ENCODE measurements at places on chromosomes 2 and 18. TPM values are rescaled to one million over a fixed set of nuclear protein-coding genes. Genes with fewer than 3 reads are reported as not detected.

DNA sequence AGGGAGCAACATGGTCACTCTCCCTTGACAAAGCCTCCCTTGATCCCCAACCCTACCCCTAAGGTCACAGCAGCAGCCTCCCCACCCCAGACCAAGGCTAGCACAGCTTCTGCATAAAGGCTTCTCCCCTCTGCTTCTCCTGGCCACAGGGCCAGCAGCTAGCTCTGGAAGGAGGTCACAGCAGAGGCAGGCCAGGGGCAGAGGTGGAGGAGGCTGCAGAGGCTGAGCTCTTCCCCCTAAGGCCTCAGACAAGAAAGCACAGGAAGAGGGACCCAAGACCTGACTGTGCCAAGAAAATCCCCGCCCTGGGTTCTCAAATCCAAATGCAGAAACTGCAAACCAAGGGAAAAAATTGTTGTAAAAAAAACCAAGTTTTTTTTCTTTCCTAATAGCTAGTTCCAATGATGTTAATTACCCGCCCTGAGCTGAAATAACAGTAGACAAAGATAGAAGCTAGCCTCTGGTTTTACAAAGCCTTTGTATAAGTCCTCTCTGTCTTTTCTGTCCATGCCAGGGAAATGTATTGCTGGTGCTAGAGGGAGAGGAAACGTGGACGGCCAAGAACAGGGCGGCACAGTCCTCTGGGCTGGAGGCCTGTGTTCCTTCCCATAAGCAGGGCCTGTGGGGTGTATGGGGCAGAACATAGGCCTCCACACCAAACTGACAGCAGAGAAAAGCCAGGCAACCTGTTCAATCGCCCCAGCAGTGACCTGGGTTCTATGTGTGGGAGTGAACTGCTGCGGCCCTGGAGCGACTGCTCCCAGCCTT, 79.5 kb downstream of the POLR1A start:
- peaks cover 3% of the 10 kb centered on the region for H3K4me1 ChIP-seq
- H3K4me3 ChIP-seq = no peak overlapping the region
- H3K36me3 ChIP-seq = peaks cover 60% of the 10 kb centered on the region
- no peak for DNase-seq
- no peaks in the 10 kb centered on the region for H3K27me3 ChIP-seq

DNA sequence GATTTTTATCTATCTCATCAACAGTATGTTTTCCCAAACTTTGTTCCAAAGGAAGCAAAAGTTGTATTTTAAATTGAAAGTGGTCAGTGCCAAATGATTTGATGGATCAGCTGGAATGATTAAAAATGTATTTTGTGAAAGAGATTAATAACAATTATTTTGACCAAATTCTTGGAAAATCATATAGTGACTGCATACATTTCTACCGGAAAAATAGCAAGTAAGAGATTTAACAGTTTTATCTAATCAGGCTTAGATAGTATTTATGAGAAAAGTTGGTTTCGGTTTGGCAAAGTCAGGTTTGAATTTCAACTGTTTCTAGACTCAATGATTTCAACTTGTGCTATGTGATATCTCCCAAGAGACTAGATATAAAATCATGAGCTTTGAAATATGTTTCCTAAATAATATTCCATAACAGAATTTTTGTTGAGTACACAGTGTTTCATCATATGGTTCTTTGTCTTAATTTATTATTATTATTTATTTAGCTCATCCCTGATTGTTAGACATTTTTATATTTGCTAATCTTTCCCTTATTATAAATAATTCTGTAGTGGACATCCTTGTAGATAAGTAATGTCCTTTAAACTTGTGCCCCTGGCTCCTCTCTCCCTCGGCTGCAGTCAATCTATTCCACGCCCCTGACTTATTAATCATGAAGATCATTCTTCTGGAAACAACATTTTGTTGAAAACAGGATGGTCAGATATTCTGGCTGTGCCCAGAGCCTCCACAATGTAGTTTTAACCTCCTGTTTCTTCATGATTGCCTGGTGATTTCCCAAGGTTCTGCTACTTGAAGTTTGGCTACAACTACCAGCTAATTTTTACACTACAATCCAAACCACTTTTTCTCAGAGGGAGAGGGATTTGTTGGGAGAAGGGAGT, 520.7 kb upstream of the TCF4 start:
- no peak overlapping the region for H3K27ac ChIP-seq
- no peak for DNase-seq
- H3K4me1 ChIP-seq = peaks cover 4% of the 10 kb centered on the region
- H3K27me3 ChIP-seq = no peaks in the 10 kb centered on the region

The RAX gene
- total RNA-seq = not detected

DNA sequence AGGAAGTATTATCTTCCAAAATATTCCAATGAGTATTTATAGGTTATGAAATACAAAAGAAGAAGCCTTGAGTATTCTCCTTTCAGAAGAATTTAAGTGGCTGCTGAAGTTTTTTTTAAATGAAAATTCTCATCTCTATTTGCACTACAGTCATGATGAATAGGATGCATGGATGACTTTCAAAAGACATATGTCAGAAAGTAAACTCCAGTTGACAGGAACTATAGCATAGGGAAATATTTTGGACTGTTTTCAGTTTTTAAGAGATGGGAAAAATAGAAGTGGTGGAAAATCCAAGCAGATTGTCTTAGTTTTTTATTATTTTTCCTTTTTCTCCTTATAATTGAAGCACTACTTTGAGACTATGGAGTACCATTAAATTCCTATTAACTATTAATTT, 825.1 kb upstream of the FSHR start:
- no peak overlapping the region for H3K27ac ChIP-seq
- H3K27me3 ChIP-seq = peaks cover 2% of the 10 kb centered on the region
- no peak for DNase-seq
- no peaks in the 10 kb centered on the region for H3K36me3 ChIP-seq
- no peaks in the 10 kb centered on the region for H3K4me1 ChIP-seq

GRCh38 chr2:138447889-138448570, 53.5 kb upstream of the SPOPL start:
- H3K27ac ChIP-seq = no peak overlapping the region
- H3K4me1 ChIP-seq = no peaks in the 10 kb centered on the region
- H3K27me3 ChIP-seq = peaks cover 2% of the 10 kb centered on the region
- no peak for DNase-seq
- no peaks in the 10 kb centered on the region for H3K36me3 ChIP-seq

The TEX44 gene
- total RNA-seq = not detected

DNA sequence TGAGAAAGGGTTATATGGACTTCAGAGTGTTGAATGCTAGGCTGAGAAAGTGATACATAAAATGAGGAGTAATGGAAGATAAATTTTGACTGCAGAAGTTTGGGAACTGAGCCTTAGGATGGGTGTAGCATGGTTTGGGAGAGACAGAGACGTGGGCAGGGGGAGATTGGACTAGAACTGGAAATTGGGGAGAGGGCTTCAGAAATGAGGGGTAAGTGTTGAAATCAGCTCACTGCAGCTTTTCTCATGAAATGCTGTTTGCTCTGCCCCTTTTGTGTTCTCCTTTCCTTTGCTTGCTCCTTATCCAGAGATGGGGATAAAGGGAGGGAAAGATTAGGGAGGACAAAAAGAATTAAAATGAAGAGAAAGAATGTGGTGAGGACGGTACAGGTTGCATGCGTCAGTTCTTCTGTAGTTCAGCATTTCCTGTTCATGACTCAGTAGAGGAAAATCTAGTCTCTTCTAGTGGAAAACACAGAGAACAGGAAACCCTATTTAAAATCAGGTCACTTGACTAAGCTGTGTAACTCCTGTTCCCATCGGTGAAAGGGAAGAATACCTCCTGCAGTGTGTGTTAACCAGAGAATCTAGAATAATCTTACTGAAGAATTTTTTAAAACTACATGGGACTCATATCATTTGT, 105.6 kb downstream of the CRIM1 start:
- no peak overlapping the region for H3K4me3 ChIP-seq
- no peaks in the 10 kb centered on the region for H3K36me3 ChIP-seq
- no peak overlapping the region for H3K27ac ChIP-seq
- DNase-seq = peak; percentile 56

- no peaks in the 10 kb centered on the region for H3K4me1 ChIP-seq
- H3K4me3 ChIP-seq = no peak overlapping the region
Observed at GRCh38 chr2:139992078-139992477, 1211.9 kb upstream of the NXPH2 start.

The LIMS3 gene
- total RNA-seq = not detected

DNA sequence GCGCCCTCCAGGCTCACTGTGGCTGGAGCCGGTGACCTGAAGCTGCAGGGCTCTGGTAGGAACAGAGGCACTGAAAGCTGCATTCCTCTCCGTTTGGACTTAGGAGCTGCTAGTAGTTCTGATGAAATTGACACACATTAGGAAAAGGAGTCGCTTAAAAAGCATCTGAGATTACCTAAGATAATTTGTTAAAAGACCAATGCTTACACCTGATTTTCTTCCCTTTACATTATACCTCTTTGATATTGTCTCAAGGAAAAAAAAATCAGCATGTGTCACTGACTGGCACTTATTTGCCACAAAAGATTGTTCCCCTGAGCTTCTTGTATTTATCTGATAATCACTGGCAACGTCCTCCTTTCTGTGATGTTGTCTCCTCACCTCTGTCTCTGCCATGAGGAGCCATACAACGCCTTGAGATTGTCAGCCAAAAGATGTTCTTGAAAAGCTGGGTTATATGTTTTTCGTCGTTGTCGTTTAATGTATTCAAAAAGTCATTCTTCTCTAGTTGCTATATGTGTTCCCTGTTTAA, 618 bp upstream of the CHN1 start:
- H3K27me3 ChIP-seq = peaks cover 68% of the 10 kb centered on the region
- no peak overlapping the region for H3K27ac ChIP-seq
- DNase-seq = no peak
- H3K36me3 ChIP-seq = no peaks in the 10 kb centered on the region
- peak overlapping the region; percentile 76 for H3K4me3 ChIP-seq

The KIAA2012 gene
- total RNA-seq = not detected

GRCh38 chr2:222442665-222443064, 18.3 kb downstream of the SGPP2 start:
- no peak overlapping the region for H3K27ac ChIP-seq
- H3K36me3 ChIP-seq = peaks cover 2% of the 10 kb centered on the region
- H3K4me3 ChIP-seq = no peak overlapping the region
- no peaks in the 10 kb centered on the region for H3K27me3 ChIP-seq

GRCh38 chr2:234029150-234029733, 21.3 kb upstream of the SPP2 start:
- DNase-seq = no peak
- no peak overlapping the region for H3K4me3 ChIP-seq
- no peak overlapping the region for H3K27ac ChIP-seq
- peaks cover 36% of the 10 kb centered on the region for H3K4me1 ChIP-seq
- peaks cover 21% of the 10 kb centered on the region for H3K27me3 ChIP-seq
- H3K36me3 ChIP-seq = peaks cover 6% of the 10 kb centered on the region

GRCh38 chr2:120496759-120497158, 150.8 kb downstream of the INHBB start:
- no peaks in the 10 kb centered on the region for H3K36me3 ChIP-seq
- H3K4me3 ChIP-seq = no peak overlapping the region
- H3K27ac ChIP-seq = no peak overlapping the region
- DNase-seq = no peak
- peaks cover 10% of the 10 kb centered on the region for H3K27me3 ChIP-seq

DNA sequence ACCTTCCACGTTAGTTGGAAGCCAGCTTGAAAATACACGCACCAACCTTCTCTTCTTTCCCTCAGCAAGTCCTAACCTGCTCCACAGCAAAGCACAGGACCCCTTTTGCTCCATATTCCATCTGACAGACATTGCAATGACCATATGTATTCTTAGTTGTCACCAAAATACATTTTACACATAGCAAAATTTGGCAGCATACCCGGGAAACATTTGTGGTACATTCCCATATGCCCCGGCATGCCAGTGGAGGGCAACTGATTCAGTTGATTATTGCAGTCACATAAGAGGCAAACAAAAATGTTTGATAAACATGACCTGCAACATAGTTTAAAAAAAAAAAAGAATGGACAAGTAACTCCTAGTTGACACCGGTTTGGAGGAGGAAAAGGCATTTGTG, 202.1 kb upstream of the UBE2E3 start:
- no peak overlapping the region for H3K4me3 ChIP-seq
- H3K36me3 ChIP-seq = no peaks in the 10 kb centered on the region
- no peak for DNase-seq
- H3K4me1 ChIP-seq = no peaks in the 10 kb centered on the region
- no peaks in the 10 kb centered on the region for H3K27me3 ChIP-seq

- peaks cover 24% of the 10 kb centered on the region for H3K4me1 ChIP-seq
- H3K27ac ChIP-seq = peak overlapping the region; percentile 98
- peaks cover 7% of the 10 kb centered on the region for H3K36me3 ChIP-seq
- no peak for DNase-seq
- H3K4me3 ChIP-seq = peak overlapping the region; percentile 95
- H3K27me3 ChIP-seq = peaks cover 3% of the 10 kb centered on the region
Observed at GRCh38 chr2:65130664-65131175, 814 bp upstream of the RAB1A start.

- no peak overlapping the region for H3K27ac ChIP-seq
- DNase-seq = no peak
- H3K27me3 ChIP-seq = peaks cover 5% of the 10 kb centered on the region
- H3K36me3 ChIP-seq = no peaks in the 10 kb centered on the region
- no peak overlapping the region for H3K4me3 ChIP-seq
Observed at GRCh38 chr18:8688816-8689215, 16.5 kb upstream of the MTCL1 start.

DNA sequence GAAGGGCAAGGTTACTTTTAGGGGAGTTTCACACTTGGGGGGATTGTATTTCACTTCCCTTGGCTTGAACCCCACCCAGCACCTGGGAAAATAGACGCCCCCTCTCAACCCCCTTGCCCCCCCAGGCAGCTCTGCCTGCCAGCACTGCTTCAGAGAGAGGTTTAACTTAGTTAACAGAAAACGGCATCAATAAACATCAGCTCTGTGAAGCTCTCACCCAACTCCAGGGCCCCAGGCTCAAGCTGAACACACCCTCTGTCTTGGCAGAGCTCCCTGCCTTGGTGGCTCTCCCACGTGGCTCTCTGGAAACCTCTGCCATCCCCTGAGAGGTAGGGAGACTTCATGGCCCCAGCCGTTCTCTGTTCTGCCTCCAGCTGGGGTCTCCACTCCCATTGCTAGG, 244.1 kb downstream of the ACKR3 start:
- no peak overlapping the region for H3K27ac ChIP-seq
- no peaks in the 10 kb centered on the region for H3K27me3 ChIP-seq
- H3K36me3 ChIP-seq = no peaks in the 10 kb centered on the region
- H3K4me1 ChIP-seq = no peaks in the 10 kb centered on the region
- no peak for DNase-seq

DNA sequence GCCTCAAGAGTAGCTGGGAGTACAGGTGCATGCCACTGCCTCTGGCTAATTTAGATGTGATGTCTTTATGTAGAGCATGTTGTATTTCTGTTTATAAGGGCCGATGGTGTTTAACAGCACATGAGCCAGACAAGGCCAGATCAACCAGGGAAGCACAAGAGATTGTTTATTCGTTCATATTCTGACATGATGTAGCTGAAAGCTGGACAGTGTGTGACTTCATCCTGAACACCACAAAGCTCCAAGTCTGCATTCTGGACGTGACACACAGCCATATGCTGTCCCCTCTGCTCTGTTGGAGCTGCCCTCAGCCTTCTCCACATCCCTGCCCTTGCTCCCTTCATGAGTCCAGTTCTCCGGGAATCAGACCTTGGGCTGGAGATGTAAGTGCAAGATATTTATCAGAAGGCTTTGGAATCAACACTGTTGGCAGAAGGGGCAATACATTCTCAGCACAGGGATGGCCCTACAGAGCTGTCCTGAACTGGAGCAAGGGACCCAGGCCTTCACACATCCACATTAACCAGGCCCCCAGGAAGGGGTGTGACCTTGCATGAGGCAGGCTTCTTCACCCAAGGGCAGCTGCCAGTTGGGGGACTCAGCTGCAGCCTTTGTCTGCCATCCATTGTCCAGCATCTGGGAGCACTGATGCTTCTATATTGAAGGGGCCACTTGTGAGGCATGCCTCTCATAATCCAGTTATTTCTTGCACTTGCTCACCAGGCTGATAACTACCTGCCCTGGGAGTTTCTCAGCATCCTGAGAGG, 38.5 kb downstream of the EDAR start:
- no peak overlapping the region for H3K27ac ChIP-seq
- peaks cover 6% of the 10 kb centered on the region for H3K36me3 ChIP-seq
- no peak overlapping the region for H3K4me3 ChIP-seq
- no peak for DNase-seq
- H3K27me3 ChIP-seq = no peaks in the 10 kb centered on the region
- no peaks in the 10 kb centered on the region for H3K4me1 ChIP-seq
